ENCODE measurements at places on chromosomes 4 and X.

- DNase-seq = peak; percentile 22
Measured at GRCh38 chr4:39495446-39496213, 31.6 kb downstream of the UGDH start.

- no peak for DNase-seq
Measured at GRCh38 chr4:86560447-86560846, 33.7 kb upstream of the PTPN13 start.

- no peak for DNase-seq
Measured at GRCh38 chr4:2623442-2623841, 87.0 kb downstream of the FAM193A start.

DNA sequence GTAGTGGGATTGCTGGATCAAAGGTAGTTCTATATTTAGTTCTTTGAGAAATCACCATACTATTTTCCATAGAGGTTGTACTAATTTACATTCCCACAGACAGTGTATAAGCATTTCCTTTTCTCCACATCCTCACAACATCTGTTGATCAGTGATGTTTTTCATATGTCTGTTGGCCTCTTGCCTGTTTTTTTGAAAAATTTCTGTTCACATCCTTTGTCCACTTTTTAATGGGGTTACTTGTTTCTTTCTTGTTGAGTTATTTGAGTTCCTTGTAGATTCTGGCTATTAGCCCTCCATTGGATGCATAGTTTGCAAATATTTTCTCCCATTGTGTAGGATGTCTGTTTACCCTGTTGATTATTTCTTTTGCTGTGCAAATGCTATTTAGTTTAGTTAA, 72.6 kb downstream of the STOX2 start:
- DNase-seq = no peak

GRCh38 chrX:116417968-116418367, 18.4 kb upstream of the SLC6A14 start:
- no peak for DNase-seq

GRCh38 chr4:38411092-38411491, 252.9 kb upstream of the KLF3 start:
- no peak for DNase-seq

- DNase-seq = no peak
Measured at GRCh38 chrX:46580613-46581012, 7.0 kb downstream of the CHST7 start.

GRCh38 chr4:9885958-9886357, 104.5 kb downstream of the DRD5 start:
- no peak for DNase-seq

Data from cardiac fibroblast (primary cell).